Lower lobe of right lung (tissue), 2 donors: ENCODE measurements at places on chromosomes 5 and 9.
A peak's percentile ranks its signal among the peaks of the same experiment; 100 is the strongest.

GRCh38 chr9:19927560-19927959 lies 138.7 kb upstream of the SLC24A2 start:
- no peak for DNase-seq

GRCh38 chr5:122093415-122094180 lies 15.5 kb upstream of the LOX start:
- DNase-seq, result no peak

DNA sequence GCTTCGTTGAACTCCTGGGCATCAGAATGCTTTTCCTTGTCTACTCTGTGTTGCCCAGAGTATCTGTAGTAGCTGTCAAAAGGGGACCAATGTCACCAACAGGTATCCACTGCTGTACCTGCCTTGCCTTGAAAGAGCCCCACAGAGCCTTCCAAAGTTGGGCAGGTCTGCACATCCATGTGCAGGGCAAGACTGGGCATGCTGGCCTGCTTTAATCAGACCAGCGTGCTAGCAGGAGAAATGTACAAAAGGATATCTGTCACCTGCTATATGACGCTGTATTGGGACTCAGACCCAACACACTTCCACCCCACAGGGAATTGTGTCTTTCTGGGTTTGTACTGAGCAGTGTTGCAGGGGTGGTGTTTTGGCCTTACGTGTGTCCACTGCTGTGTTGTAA lies 11.9 kb downstream of the DELE1 start:
- DNase-seq, result no peak

DNA sequence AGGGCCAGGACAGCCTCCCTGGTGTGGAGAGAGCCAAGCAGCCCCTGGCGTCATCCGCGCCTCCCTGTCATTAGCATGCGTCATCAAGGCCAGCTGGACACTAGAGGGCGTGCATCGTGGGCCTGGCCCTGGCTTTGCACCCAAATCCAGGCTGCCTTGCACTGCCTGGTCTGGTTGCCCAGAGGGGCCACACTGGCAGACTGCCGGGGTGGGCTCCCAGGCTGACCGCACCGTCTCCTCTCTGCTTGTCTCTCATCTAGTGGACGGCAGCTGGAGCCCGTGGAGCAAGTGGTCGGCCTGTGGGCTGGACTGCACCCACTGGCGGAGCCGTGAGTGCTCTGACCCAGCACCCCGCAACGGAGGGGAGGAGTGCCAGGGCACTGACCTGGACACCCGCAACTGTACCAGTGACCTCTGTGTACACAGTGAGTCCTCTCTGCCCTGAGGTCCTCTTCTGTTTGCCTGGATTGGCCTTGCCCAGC lies 29.0 kb downstream of the HK3 start:
- DNase-seq, result no peak

DNA sequence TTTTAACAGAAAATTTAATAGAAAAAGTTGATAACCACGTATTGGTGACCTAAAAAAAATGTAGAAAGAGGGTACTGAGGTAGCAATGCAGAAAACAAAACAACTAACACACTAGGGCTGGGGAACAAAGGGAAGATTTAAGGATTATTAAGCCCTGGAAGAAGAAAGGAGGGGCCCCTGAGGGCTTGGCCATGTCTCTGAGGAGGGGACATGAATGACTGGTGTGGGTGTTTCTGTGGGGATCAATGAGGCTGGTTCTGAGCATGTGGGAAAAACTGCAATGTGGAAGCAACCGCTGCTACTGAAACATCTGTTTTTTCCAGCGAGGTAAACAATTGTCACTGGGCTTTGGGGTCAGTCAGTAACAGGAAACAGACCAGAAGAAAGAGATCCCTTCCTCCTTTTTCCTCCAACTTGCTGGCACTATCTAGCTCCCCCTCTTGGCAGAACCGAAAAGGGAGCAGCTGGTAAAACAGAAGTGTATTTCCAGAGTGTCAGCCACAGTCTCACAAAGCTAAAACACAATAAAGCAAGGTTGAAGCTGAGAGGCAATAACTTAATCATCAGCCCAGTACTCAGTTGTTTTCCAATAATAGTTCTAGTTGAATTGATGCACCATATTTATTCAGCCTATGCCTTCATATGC lies 48.3 kb downstream of the ATPSCKMT start:
- no peak for DNase-seq

DNA sequence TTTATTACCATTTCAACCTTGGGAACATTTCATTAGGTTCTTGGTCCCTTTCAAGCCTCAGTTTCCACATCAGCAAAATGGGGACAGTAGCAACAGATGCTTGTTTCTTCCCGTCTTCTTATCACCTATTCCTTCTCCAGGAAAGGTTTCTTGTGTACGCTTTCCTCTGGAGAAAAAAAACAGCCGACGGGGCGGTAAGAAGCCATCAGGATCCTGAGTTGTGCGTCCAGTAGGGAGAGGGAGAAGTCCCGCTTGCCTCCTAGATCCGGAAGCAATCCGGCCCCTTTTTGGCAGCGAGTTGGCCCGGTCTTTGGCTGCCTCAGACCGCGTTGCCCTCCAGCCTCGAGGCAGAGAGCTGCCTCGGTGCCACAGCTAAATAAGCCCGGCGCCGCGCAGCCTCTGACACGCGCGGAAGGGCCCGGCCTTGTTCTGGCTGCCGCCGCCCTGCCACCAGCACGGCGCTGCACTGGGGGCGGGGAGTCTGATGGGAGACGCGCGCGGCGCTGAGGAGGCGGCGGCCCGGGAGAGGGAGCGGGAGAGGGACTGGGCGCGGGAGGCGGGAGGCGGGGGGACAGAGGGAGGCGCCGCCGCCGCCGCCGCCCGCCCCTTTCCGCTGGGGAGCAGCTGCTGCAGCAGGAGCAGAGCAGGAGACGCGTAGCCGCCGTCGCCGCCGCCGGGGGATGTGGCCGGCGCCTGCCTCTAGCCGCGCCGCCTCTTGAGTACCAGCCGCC lies at the start of gene SLC44A1:
Gene SLC44A1 (plus strand): TSS at position 649 of the 731 bp plus-strand sequence. CDS start 218 bp downstream, outside the sequence.
- peak; percentile 98 for DNase-seq

GRCh38 chr5:143071927-143072326 lies 301.8 kb downstream of the ARHGAP26 start:
- no peak for DNase-seq

DNA sequence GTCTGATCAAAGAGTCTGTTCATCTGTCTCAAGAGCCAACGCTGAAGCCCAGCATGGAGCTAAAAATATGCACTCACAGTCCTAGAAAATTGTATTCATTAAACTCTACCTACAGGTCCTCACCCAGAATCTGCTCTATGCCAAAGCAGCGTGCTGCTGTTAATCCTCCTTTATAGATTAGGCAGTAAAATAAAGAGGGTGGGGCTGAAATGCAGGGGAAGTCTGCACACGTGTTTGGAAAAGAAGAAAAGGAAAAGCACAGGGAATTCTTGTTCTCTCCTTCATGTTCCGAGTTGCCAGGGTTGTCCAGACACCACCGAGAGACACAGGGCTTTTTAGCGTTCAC lies 121.4 kb upstream of the TMEM161B start:
- DNase-seq, result no peak

GRCh38 chr9:137034709-137035506 lies 3.0 kb upstream of the FUT7 start:
- peak; percentile 89 for DNase-seq

- DNase-seq, result no peak
Measured at GRCh38 chr5:10936081-10936855, 175.2 kb upstream of the DAP start.

- no peak for DNase-seq
Measured at GRCh38 chr5:113608113-113608596, 94.7 kb downstream of the YTHDC2 start.

DNA sequence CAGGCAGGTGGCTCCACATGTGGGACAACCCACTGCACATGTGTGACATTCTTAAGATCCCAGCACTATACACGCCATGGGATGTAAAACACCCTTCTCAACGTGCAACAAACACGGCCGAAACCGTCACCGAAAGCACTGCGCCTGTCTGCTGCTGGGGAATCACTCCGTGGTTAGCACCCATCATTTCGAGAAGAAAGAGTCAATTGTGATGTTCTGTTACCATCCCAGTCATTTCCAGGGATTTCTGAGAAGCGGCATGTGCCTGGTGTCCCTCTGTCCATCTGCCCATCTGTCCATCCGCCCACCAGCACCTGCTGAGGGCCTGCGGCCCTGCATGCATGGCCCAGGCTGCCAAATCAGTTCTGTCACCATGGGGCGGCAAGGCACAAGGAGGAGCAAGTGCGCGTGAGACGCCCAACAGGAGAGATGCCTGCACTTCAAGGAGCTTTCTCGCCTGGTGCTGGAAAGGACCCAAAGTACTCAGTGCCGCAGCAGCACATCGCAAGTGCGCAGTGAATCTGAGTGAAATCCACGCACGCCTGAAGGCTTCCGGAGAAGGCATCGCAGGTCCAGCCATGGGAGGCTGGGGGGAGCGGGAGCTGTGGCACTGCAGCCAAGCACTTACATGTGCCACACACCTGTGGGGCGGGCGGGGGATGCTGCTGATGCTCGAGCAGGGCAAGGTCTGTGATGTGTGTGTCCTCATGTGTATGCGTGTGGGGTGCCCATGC lies 38.0 kb downstream of the VAV2 start:
- DNase-seq, result peak; percentile 43

- no peak for DNase-seq
Measured at GRCh38 chr5:36521219-36521618, 85.2 kb upstream of the SLC1A3 start.

DNA sequence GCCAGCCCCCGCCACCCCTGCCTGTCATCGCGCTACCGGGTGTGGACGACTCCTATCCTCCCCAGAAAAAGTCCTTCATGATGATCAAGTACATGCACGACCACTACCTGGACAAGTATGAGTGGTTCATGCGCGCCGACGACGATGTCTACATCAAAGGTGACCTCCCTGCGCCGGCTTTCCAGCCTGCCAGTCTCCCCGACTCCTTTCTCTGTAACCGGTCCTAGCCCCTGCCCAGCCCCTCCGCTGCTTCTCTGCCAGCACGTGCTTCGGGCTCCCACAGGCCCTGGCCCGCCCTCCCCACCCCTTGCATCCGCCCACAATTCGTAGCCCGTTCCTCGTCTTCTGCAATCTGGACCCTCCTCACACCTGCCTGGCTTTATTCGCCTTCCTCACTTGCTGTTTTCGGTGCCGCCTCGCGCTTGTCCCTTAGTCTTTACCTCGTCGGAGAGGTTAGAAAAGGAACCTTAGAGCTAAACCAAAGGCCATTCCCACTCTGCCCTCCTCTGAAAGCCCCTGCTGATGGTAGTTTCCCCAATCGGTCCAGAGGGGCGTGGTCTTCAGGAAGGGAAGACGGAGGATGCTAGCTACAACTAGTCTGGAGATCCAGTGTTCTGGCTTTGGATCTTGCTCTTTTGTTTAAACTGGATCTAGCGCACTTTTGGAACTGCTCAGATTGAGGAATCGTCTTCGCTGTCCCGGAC lies 1.4 kb downstream of the CHSY3 start:
- DNase-seq, result peak; percentile 46

DNA sequence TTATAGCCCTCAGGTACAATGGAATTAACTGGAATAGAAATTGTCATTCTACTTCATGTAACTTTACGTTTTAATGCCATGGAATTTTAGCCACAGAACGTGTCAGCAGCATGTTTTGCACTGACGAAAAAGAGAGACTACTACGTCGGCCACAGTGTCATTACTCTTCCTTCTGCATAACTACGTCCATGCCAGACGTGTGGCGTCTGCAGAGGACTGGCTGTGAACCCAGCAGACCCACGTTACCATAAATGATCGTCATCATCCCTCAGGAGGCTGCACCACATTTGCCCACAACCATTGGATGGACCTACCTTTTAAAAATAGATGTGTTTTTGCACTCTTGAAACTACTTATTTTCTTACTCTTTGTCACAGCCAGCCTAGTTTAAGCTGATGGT lies 63.8 kb upstream of the ATG10 start:
- no peak for DNase-seq

- no peak for DNase-seq
Measured at GRCh38 chr5:9799606-9800005, 169.5 kb upstream of the TAS2R1 start.

- DNase-seq, result no peak
Measured at GRCh38 chr9:21450733-21451394, 10.6 kb downstream of the IFNA1 start.

GRCh38 chr5:1497242-1497777 lies 26.4 kb downstream of the LPCAT1 start:
- DNase-seq, result no peak

GRCh38 chr9:98521141-98521540 lies 187.6 kb downstream of the GABBR2 start:
- DNase-seq, result no peak

DNA sequence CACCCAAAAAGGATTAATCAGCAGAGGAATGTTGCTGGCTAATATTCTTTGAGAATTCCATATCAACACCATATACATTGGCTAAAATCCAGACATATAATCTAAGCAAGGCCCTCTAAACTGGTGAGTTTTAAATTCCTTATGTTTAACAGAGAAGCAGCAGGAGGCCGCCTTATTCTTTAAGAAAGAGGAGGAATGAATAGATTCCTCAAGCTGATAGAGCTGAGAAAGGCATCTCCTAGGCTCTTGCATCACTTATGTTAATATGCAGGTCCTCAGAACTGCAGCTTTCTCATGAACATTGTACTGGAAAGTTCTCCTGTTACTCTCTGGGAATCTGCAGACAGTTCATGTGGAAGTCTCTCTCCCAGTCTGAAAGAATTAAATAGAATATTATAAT lies 20.1 kb upstream of the SMARCA2 start:
- no peak for DNase-seq

DNA sequence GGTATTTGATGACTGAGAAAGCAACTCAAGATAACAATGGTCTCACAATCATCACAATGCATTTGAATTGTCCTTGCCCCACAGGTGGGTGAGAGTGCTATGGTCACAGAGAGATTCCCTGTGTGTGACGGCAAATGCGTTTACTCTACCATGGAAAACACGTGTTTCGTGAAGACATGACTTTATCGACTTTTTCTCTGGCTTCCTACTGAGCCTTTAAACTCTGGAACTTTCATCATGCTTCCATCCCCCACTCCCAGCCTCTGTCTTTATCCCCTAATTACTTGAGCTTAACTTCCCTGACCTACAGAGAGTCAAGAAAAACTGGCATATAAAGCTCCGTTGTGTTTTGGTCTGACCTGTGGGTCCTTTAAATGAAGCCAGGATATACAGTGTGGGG lies 414.1 kb upstream of the CLINT1 start:
- no peak for DNase-seq

DNA sequence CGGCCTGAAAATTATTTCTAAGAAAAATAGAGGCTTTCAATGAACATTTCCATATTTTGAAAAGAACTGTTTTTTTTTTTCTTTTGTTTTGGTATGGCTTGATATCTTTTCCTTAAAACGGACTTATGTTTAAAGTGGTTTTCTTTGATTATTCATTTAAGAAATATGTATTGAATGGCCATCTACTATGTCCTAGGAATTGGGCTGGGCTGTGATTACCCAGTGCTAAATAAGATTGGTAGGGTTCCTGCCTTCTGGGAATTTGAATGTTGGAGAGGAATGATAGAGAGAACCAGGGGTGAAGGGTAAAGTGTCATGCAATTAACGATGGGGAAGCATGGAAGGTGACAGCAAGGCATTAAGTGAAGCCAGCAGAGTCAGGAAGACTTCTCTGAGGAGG lies 33.2 kb downstream of the TNFSF8 start:
- DNase-seq, result no peak

GRCh38 chr5:108560581-108560980 lies 178.7 kb upstream of the FBXL17 start:
- no peak for DNase-seq
